ENCODE measurements at places on chromosomes 7 and 10.

DNA sequence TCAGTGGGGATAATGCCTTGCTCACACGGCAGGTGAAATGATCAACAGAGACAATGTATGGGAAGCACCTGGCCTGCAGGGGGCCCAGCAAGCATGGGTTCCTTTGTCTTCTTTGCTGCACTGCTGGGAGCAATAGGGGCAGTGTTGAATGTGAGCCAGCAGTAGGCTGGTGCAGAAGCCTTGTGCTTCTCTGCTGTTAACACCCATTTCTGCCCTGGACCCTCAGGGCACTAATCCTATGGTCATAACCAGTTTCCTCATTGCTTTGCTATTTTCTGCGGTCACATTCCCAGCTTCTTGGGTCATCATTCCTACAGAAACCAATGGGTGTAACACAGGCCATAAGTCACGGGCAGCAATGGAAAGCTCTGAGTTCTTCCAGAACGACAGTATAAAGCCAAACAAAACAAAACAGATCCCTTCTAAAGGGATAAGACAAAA lies 10.9 kb upstream of the LGI1 start:
- no peak for DNase-seq

- no peak for DNase-seq
Measured at GRCh38 chr7:30649717-30650420, 32.4 kb downstream of the CRHR2 start.

DNA sequence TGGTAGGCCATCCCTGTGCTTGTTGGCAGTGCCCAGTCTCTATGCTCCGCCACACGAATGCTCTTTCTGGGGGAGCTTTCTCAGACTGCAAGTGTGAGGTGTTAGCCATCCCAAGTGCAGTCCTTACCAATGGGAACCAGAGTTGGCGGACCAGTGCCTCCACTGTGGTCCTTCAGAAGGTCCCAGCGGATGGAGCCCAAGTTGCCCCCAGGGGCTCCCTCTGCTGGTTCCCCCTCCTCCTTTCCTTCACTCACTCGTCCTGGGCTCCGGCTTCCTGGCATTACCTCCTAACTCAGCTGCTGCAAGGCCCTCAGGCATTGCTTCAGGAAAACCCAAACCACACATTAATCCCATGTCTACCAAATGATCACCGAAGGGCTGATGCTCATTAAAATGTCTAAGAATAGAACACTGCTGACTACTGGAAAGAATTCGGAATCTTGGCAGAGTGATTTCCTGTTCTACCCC lies 139.8 kb downstream of the CUBN start:
- no peak for DNase-seq

- no peak for DNase-seq
Measured at GRCh38 chr7:84582747-84583146, 388.2 kb upstream of the SEMA3A start.

DNA sequence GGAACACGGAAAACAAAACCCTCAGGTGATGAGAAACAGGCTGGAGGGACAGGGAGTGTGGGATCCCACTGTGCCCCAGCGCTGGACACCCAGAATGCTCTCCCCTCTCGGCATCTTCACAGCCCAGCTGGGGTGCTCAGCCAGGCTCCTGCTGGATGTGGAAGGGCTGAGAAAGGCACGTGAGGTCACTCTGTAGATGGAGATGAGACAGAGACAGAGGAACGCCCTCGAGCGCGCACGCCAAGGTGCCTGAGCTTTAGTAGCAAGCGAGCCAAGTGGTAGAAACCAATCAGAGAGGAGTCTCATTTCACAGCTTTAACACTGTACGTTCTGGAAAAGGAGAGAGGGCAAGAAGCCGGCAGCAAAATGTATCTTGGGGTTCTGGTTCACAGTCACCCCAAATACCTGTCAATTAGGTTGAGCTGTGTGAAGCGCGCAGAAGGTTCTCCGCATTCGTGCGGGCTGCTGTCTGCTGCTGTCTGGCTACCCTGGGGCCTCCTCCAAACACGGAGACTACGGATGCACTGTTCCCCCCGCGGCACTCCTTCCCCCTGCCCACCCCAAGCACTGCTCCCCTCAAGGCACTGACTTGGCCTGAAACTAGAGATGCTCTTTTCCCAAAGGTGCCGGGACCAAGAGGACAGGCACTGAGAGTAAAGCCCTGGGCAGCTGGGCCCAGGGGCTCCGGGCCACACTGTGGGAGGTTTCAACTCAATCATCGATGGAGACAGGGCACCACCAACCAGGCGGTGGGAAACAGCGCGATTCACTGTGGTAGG lies 91.4 kb downstream of the ZRANB1 start:
- no peak for DNase-seq

- DNase-seq = no peak
Measured at GRCh38 chr10:80174641-80175395, 30.5 kb downstream of the ANXA11 start.

DNA sequence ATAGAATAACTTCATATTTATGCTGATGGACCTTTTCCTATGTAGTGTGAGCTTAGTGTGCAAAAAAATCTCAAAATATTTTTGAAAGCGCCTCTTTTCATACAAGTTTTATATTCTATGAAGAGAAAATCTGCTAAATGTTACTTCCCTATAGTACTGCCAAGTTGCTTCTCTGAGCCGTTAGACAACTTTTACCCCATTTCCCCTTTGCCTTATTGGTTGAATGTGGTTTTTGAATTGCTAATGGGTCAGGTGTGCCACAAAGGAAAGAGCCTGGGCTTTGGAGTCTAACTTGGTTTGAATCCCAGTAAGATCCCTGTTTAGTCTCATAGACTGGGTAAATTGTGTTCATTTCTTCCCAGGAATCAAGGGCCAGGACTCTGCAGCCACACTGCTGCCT lies 261.5 kb downstream of the SNX10 start:
- DNase-seq = no peak

- DNase-seq = no peak
Measured at GRCh38 chr7:142548978-142549377, 200.3 kb upstream of the PRSS1 start.

- no peak for DNase-seq
Measured at GRCh38 chr7:73769481-73770001, 529 bp downstream of the CLDN3 start.

GRCh38 chr10:24556126-24556749 lies 167.4 kb downstream of the ARHGAP21 start:
- DNase-seq = no peak

DNA sequence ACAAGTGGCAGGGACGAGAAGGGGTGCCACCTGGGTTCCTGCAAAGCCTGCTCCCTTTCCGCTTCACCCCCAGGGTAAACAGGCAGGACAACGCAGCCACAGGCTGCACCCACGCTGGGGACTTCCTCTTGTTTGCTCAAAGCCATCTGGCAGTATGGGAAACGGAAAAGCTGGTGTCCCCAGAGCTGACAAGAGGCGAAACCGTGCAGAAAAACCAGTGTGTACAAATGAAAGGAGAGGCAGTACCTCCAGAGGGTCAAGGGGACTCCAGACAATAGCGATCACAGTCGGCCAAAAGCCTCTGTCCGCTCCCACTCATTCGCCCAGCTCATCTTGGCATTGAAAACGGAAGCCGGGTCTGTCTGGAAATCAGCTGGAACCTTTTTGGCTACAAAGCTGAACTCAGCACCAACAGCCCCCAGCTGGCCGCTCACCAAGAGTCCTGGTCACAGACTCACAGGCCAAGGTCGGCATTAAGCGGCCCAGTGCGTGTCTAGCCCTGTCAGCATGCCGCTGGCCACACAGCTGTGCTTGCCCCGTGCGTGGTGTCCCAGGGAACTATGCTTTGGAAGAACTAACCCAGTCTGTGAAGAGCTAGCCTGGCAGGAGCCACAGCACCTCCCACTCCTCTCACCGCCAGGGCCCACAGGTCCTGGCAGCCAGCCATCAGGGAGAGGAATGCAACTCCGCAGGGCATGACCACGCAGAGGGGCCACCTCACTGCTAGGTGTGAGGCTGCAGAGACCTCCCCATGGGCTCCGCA lies 10.4 kb downstream of the TNS3 start:
- no peak for DNase-seq

DNA sequence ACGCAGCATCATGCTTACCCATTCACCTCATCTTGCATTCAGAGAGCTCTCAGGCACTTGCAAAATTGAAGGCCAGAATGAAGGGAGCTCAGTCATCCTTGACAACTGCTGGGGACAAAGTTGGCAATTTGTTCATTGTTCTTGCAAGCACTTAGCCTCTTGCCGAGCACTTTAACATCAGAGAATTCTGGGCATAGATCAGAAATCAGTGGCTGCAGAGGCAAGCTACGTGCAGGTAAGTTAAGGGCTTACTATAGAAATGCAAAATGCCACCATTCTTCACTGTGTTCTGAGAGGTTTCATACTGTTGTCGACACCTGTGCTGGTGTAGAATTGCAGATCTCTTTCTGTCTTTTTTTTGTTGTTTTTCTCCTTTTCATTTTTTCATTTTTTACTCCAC lies 84.1 kb upstream of the INSYN2A start:
- no peak for DNase-seq

GRCh38 chr7:41520445-41520844 lies 182.4 kb downstream of the INHBA start:
- no peak for DNase-seq

DNA sequence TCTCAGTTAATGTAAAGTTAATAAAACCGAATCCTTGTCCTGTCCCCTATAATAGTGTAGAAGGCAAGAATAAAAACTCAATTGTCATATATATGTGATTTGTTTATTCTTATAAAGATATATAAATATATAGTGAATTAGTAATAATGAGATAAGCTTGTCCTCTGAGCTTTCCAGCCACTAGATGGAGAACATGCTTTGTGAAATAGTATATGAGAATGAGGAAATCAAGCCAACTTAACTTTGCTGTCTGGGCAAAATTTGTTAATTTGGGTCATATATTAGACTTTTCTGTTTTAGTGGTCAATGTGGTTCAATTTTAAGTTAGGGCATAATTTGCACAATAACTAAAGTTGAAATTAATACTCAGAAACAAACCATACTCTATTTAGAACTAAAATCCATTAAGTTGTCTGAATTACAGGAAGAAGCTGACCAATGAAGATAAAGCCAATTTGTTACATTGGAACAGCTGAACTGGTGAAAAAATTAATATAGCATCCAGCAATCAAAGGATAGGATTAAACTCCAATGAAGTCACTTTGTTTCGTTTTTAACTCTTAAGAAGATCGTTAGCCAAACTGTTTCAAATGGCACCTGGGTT lies 595.0 kb downstream of the ARL4A start:
- no peak for DNase-seq

DNA sequence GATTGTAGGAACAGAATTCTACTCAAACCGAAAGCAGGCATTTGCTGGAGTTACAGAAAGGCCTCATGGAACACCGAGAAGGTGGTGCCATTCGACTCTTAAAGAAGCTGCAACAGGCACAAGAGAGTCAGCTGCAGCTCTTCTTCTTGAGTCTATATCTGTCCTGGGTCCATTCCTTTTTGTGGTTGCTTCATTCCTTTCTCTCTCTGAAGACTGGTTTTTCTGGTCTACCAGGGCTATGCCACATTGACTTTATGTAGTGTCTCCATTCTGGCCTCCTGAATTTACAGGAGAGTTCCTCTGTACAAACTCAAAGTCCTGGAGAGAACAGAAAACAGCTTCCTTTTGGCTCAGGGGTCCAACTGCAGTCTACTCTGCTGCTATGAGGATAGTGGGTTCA lies 132.8 kb downstream of the CFTR start:
- no peak for DNase-seq

DNA sequence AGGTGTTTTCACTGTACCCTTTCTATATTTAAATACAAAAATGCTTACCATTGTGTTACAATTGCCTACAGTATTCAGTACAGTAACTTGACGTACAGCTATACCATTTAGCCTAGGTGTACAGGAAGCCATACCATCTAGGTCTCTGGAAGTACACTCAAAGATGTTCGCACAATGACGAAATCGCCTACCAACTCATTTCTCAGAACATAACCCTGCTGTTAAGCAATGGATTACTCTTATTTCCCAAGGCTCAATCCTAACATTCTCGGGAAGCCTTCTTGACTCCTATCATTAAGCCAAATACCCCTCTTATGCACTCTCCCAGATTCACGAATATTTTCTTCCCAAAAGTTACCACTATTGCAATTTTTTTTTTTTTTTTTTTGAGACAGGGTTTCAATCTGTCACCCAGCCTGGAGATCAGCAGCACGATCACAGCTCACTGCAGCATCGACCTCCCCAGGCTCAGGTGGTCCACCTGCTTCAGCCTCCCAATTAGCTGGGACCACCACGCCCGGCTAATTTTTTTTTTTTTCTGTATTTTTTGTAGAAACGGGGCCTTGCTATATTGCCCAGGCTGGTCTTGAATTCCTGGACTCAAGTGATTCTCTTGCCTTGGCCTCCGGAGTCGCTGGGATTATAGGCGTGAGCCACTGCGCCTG lies 1.5 kb downstream of the CWF19L1 start:
- no peak for DNase-seq

DNA sequence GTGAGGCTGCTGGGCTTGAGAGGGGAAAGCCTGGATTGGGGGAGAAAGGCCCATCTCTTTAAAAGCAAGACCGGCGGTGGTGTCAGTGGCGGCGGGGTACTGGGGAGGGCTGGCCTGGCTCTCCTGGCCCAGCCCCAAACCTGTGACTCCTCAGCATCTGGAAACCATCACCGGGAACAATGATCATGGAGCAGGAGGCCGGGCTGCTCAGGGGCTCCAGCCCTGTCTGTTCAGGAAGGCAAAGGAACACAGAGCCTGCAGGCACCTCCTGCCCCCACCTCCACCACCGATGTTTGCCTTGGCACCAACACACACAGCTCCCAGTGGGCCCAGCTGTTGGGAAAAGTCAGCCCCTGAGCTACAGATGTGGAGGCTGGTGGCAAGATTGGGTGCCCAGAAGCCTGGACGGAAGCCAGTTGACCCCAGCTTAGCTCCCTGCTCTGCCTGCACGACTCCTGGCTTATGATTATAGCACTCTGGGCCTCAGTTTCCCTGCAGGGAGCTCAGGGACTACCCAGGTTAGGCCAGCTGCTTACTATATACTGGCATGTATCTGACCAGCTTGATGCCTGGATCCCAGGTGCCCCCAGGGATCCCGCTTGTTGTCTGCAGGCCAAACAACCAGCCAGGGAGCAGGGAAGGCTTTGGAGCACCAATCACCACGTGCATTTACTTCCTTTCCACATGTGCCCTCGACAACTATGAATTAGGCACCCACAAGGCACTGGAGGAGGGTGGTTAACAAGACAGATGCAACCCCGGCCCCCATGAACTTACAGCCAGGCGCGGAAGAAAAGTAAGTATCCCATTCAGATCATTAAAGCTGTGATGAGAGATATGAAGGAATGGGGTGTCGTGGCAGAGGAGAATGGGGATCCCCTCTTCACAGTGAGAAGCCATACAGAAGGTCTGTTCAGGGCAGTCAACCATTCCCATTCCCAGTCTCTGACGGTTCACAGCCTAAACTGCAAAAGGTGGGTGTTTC lies 37.3 kb downstream of the ZCCHC24 start:
- no peak for DNase-seq

- DNase-seq = no peak
Measured at GRCh38 chr7:138890499-138891445, 90.4 kb downstream of the KIAA1549 start.

GRCh38 chr7:154592388-154592787 lies 410.5 kb downstream of the PAXIP1 start:
- no peak for DNase-seq

DNA sequence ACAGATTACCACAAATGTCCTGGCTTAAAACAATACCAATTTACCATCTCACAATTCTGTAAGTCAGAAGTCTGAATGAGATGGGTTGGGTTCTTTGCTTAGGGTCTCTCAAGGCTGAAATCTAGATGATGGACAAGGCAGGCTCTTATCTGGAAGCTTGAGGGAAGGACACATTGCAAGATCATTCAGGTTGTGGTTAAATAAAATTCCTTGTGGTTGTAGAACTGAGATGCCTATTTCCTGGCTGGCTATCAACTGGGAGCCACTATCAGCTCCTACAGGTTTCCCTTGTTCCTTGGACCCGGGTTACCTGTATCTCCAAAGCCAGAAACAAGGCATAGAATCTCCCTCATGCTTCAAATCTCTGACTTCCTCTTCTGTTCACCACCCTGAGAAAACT lies 148.4 kb downstream of the MDFIC start:
- no peak for DNase-seq
